Calu3 (cell line): ENCODE measurements at places on chromosomes 16 and 17.

DNA sequence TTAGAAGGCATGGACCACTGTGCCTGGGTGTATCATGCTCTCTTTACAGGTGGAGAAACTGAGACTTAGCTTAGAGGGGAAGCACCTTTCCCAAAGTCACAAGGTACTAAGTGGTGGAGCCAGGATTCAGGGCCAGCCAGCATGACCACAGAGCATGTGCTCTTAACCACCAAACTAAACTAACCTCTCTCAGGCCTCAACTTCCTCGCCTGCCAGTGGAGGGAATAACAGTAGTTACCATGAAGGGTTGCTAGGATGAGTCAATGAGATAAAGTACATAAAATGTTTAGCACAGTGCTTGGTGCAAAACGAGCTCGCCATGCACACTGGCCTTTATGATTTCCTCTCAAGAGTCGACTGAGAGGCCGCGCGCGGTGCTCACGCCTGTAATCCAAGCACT, 6.4 kb upstream of the MYO1C start:
- no peak for DNase-seq

DNA sequence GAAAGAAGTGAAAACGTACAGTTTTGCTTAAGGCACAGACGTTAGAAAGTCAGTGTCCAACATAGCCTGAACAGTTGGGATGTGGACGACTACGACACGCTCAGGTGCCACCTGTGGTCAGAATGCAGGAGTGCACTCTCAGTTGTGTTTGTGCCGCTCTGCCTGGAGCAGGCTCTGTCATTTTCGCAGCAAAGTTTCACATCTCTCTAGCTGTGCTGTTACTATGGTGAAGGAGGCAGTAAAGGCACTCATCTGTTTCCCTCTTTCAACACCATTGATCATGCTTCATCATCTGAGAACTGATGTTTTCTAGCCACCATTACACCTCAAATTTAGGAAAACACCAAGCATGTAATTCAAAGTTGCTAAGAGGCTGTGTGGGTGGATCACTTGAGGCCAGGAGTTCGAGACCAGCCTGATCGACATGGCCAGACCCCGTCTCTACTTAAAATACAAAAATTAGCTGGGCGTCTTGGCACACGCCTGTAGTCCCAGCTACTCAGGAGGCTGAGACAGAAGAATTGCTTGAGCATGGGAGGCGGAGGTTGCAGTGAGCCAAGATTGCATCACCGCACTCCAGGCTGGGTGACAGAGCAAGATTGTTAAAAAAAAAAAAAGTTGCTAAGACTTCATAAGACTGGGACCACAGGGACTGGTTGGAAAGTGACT, 44.9 kb upstream of the DNAJA2 start:
- DNase-seq: peak; percentile 72

DNA sequence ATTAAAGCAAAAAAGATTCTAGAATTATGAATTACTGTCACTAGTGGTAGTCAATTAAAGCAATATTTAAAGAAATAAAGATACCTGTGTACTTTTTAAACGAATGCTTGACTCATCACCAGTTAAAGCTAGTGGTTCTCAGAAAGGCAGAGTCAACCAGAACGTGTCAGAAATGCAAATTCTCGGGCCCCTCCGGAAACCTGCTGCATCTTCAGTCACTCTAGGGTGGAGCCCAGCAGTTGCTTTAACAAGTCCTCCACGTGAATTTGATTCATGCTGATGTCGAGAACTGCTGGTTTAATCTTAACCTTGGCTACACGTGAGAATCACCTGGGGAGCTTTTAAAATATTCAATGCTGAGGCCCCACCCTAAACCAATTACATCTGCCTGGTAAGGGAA, 169.8 kb upstream of the SDK2 start:
- no peak for DNase-seq

DNA sequence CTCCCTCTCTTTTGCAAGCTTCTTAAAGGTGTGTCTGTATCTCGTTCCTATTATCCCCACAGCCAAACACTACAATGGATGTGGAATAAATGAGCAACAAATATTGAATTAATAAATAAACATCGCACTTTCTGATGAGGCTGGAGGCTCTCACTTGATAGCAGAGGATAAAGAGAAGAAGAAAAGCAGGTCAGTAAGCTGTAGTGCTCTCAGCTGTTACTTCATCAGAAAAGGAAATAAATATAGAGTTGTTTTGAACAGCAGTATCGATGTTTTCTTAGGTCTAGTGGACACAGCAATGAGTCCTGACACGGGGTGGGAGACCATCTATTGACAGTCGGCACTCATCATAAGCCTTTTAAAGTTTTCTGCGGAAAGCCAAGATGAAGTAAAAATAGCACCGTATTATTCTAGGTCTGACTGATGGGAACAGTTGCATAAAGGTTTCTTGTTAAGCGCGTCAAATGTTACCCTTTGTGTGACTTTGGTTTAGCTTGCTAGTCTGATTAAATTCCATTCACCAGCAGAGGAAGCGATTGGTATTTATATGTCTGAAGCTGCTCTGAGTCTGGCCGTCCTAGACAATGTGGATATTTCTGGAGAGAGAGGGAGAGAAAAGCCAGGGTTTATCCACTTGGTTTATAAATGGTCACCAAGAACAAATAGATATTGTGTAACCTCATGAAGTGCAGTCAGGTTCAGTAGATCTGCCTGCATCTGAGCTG, 646.1 kb downstream of the CDH11 start:
- DNase-seq: no peak

DNA sequence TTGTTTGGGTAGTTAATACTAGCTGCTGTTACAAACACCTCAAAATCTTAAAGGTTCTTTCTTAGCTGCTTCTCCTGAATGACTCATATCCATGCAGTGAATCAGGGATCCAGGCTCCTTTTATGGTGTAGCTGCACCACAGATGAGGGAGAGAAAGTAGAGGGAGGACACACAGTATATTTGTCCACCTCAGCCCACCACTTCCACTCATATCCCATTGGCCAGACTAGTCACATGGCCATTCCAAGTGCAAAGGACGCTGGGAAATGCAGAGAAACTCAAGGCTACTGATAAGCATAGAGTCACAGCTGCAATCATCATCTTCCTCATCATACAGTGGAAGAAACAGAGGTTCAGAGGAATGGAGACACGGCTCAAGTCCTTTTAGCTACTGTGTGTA, 63.8 kb downstream of the GSG1L start:
- no peak for DNase-seq

- DNase-seq: peak; percentile 39
These were observed 18.4 kb downstream of the TOX3 start for GRCh38 chr16:52528393-52529065.

- DNase-seq: no peak
These were observed 164.9 kb downstream of the IRF8 start for GRCh38 chr16:86063760-86064405.

DNA sequence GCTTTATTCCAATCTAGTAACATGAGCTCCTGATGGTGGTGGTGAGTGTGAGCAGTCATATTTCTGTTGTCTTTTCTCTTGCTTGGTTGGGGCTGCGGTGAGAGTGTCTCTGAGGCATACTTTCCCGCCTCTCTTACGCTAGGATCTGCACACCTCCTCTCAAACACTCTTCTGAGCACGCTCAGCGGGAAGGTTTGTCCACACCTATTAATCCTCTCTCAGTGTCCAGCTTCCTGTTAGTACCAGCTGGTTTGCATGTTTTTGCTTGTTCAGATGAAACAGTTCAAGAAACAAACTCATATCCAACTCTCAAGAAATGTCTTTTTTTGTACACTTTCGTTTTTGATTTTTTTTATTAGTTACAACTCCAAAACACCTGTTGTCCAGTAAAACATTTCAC, 89.5 kb downstream of the CCDC182 start:
- DNase-seq: no peak

DNA sequence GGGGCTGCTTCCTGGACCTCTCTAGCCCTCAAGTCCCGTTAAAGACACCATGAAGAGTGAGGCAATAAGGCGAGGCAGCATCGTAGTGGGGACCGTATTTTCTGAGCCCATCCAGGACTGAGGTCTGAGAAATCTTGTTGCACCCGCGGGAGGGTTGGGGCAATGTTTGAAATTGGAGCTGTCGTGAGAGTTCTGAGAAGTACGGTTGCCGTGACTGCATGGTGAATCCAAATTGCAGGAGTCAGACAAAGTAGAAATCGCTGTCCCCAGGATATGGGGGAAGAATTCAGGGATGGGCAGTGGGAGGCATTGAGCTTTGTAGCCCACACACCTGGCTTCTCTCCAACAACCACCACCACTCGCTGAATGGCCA, 42.0 kb upstream of the RPL38 start:
- DNase-seq: no peak

- DNase-seq: no peak
These were observed 13.2 kb downstream of the UTP4 start for GRCh38 chr16:69145658-69146057.

DNA sequence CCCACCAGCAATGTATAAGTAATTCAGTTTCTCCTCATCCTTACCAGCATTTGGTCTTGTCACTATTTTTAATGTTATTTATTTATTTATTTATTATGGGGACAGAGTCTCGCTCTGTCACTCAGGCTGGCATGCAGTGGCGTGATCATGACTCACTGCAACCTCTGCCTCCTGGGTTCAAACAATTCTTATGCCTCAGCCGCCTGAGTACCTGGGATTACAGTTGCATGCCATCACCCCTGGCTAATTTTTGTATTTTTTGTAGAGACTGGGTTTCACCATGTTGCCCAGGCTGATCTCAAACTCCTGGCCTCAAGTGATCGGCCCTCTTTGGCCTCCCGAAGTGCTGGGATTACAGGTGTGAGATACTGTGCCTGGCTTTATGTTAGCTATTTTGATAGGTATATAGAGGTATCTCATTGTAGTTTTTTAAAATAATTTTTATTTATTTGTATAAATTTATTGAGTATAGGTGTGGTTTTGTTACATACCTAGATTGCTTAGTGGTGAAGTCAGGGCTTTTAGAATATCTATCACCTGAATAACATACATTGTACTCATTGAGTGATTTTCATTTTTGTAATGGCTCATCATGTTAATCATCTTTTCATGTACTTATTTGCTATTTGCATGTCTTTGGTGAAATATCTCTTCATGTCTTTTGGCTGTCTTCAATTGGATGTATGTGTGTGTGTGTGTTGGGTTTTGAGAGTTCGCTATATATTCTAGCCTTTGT, 53.3 kb downstream of the TANC2 start:
- DNase-seq: no peak

GRCh38 chr17:9760266-9760665, 31.1 kb downstream of the DHRS7C start:
- DNase-seq: no peak

- DNase-seq: no peak
These were observed 102.3 kb upstream of the C17orf78 start for GRCh38 chr17:37273409-37274051.

GRCh38 chr16:3490911-3491629, 4.2 kb downstream of the C16orf90 start:
- no peak for DNase-seq

DNA sequence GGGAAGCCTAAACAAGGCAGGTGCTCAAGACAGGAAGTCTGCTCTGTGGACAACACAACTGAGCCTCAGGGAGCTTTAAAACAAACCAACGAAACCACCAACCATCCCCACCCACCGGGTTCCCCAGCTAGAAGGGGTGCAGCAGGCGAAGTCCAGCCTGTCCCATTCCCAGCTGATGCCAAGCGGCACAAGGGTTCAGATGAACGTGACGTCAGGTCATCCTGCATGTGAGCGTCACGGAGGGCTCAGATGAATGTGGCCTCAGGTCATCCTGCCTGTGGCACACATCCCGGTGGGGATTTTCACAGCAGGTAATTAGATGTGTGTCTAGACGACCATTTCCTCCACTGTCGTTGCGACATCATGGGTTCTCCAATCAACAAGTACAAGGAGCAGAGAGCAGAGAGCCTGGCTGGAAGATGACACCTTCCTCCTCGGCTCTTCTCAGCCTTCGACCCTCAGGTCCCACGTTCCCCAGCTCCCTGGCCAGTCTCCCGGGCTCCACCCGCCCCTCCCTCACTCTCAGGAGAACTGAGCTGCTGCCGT, 246.5 kb downstream of the FOXL1 start:
- peak; percentile 44 for DNase-seq

- no peak for DNase-seq
These were observed 5.7 kb upstream of the CD300LG start for GRCh38 chr17:43841282-43841681.

- no peak for DNase-seq
These were observed 119.1 kb upstream of the SMURF2 start for GRCh38 chr17:64781014-64781756.

DNA sequence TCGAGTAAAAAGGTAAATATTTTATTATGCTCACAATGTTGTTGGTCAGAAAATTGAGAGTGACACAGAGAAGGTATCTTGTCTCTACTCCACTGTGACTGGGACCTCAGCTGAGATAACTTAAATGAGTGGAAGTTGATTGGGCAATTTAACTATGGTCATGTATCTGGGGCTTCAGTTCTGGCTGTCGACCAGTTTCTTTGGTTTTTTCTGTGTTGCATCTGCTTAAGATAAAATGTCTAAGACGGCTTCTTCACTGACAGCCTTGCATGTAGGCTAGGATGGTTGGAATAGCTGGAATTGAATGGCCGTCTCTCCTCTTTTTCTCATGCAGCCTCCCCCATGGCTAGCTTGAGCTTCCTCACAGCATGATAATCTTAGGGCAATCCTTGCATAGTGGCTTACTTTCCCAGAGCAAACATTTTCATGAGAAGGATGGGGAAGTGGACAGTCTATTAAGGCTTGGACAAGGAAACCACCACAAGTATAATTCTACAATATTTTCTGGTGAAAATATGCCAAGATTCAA, 433.7 kb downstream of the KIF2B start:
- DNase-seq: no peak

- DNase-seq: no peak
These were observed 182.3 kb upstream of the SOX9 start for GRCh38 chr17:71938340-71939010.

GRCh38 chr17:68707031-68707430, 105.9 kb upstream of the FAM20A start:
- no peak for DNase-seq

- DNase-seq: no peak
These were observed 46.5 kb downstream of the MAPT start for GRCh38 chr17:45940826-45941225.

DNA sequence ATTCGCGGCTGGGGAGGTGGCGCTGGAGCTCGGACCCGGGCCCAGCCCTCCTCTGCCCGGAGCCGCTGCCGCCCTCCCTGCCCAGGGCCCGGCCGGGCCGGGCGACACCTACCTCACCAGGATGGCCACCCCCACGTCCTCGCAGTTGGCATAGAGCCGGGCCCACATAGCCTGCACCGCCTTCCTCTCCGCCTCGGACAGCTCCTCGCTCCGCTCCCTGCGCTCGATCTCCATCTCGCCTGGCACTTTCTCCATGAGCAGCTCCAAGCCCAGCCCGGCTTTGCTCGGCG, 276 bp downstream of the CYGB start:
- DNase-seq: no peak

DNA sequence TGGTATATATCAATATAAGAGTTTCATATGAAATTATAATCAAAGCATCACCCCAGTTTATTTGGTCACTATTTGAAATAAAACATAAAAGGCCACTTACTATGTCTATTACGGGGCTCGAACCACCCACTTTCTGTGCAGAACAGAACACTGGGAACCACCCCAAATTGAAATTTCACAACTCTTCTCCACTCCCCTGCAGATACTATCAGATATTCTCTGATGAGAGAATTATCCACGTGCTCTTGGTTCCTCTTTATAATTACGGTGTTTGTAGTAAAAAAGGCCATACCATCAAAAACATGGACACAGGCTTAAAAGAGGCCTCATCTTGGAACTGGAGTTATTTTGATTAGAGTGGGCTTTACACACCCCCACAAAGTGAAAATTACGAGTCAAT, 82.8 kb downstream of the WDR59 start:
- DNase-seq: no peak
